NB4 (cell line): ENCODE measurements at places on chromosomes 13 and 19.
A peak's percentile ranks its signal among the peaks of the same experiment; 100 is the strongest.

- peak; percentile 93 for DNase-seq
These were observed 7.0 kb upstream of the ZNF444 start for GRCh38 chr19:56133858-56134653.

DNA sequence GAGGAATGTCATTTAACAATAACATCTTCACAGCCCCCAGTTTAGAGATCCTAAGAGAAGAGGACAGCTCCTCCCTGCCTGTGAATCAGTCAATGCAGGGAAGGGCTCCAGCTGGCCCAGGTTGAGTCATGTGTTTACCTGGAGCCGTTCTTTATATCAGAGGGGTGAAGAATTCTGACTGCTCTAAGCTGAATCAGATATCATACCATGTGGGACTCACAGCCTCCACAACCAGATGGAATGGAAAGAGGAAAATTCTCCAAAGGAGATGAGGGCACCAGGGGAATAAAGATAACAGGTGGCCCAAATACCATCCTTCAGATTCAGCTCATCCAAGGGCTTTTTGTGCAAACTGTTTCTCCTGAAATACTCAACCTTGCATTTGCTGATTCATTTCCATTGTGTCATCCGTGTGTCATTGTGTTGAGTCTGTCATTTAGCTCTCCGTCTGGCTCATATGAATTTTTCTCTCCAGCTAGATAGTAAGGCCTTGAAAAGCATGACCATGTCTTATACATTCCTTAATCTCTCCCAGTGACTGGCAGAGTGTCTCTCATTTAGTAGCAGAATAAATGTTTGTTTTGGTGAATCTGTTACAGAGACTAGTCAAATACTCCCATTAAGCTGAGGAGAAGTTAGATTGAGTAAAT lies 217.9 kb downstream of the RFC3 start:
- DNase-seq: no peak

GRCh38 chr13:36242761-36243160 lies 28.4 kb upstream of the SOHLH2 start:
- DNase-seq: no peak

- DNase-seq: peak; percentile 60
These were observed 73.7 kb downstream of the CYSLTR2 start for GRCh38 chr13:48727241-48728011.

GRCh38 chr19:53109527-53109926 lies 6.3 kb upstream of the ZNF160 start:
- no peak for DNase-seq

GRCh38 chr19:31897292-31897691 lies 448.1 kb upstream of the ZNF507 start:
- no peak for DNase-seq

DNA sequence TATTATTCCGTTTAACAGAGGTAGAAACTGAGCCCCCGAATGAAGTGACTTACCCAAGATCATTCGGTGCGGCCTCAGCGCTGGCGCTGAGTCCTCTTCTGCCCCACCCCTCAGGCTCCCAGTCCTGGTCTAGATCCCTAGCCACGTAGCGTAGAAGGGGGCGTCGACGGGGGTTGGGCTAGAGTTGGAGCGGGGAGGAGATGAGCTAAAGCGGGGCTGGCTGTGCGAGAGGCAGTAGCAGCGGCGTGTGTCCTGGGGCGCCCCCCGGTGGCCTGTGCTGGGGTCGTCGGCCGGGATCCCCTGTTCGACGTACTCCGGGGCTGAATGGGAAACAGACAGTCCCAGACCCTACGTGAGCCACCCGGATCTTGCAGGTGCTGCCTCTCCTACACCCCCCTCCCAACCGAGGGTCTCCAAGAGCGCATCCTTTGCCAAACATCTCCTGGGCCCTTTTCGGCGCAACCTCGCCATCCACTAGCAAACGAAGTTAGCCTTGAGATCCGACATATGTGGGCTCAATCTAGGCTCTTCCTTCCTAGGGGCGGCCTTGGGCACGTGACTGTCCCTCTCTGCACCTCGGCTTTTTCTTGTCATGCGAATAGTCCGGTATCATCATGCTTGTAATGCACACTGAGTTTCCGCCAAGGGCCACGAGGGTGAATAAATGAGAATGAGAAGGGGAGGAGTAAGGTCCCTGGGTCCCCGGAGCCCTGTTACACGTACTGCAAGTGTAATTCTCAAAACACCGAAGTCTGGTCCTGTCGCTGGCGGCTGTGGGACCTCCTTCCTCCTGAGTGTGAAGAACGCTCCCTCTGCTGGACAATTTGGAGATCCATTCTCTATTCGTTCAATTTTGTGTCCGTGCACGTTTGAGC lies 47.7 kb downstream of the CYP4F22 start:
- peak; percentile 94 for DNase-seq

- DNase-seq: no peak
These were observed 1430.7 kb upstream of the PCDH20 start for GRCh38 chr13:62846302-62846701.

DNA sequence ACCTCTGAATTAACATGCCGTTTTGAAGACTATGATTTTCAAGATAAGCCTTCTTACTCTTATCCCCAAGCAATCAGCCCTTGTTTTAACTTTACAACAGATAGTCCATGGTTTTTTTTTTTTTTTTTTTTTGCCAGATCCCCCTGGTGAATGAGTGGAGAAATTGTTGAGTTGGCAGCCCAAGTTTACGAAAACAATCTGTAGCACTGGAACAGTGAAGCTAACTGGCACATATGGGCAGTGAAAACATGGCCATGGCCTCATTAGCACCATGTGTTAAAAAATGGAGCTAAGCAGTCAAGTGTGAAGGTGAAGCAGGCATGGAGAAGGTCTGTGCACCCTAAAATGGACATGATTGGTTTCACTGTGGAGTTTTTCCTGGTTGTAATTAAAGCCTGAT lies 812.1 kb upstream of the MIR17HG start:
- DNase-seq: no peak

DNA sequence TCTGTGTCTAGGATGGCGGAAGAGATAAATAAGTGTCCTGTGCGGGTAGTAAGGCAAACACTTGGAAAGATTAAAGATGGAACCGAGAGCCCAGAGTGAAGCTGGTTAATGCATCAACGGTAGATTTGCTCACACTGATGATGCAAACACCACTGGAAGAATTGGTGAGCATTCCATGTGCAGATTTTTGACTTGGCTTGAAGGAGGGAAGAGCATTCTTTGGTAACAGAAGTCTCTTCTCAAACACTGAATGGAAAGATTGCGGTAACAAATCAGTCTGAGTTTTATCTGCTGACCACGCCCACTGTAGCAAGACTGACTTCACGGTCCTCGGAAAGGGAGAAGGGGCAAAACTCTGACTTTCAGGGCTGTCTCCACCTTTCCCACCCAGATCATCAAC lies 112.5 kb downstream of the COL4A1 start:
- DNase-seq: no peak

DNA sequence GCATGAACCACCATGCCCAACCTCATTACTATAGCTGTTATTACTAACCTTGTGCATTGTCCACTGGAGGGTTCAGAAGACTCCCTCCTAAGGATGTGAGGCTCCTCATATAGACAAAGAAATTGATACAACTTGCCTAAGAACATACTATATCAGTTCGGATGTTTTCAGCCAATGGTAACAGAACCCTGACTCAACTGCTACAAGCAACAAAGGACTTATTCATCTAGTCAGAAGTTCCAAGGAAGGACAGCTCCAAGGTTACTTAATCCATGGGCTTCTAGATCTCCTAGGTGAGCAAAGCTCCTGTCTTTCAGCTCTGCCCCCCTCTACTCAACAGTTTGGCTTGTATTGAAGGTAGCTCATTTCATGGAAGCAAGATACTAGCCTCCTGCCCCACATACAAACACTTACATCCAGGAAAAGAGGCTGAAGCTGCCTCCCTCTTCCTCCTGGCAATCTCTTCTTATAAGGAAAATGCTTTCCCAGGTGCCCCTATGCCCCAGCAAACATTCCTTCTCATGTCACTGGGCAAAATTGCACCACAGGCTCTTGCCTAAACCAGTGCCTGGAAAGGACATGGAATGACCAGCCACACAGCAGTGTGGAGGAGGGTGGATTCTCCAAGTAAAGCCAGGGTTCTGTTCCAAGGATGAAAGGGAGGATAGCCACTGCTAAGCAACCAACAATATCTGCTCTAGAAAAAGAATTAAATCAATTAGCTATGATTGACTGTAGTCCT lies 497.8 kb downstream of the FOXO1 start:
- no peak for DNase-seq

DNA sequence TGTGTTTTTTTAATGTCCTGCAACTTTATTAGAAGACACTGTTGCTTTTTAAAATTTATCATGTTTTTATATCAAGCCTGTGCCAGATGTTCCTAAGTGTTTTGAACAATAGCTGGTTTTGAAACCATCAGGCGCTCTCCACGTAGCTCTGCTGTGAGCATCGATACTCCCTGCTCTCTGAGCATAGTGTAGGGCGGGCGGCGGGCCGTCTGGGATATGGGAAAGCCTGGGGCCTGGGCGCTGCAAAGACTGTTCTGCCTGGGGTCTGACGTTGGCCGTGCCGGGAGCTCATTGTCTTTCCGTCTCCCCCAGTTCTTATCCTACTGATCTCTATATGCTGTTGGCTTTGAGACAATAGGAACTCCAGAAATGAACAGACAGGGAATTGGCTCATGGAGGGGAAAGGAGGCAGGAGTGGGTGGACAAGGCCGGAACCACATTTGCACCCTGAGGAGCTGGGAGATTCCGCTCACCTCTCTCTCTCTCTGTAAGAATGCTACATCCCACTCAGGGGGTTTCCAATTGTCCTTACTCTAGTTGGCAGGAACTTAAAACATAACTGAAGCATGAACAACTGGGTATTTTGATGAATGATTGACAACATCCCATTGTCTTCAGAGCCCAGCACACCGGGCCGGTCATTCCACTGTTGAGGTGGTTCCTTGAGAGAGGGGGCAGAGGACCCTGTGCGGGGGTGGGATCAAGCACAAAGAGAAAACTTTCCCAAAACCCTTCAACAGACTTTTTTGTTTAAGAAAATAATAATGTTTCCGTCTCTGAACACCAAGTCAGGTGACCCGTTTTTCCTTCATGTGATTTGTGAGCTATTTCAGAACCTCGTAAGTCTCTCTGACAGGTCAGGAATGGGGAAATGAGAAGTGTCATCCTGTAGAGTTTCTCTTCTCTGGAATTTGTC lies 64.7 kb downstream of the COL4A2 start:
- DNase-seq: no peak

- peak; percentile 99 for DNase-seq
These were observed 1.2 kb downstream of the LDLR start for GRCh38 chr19:11090264-11090996.

DNA sequence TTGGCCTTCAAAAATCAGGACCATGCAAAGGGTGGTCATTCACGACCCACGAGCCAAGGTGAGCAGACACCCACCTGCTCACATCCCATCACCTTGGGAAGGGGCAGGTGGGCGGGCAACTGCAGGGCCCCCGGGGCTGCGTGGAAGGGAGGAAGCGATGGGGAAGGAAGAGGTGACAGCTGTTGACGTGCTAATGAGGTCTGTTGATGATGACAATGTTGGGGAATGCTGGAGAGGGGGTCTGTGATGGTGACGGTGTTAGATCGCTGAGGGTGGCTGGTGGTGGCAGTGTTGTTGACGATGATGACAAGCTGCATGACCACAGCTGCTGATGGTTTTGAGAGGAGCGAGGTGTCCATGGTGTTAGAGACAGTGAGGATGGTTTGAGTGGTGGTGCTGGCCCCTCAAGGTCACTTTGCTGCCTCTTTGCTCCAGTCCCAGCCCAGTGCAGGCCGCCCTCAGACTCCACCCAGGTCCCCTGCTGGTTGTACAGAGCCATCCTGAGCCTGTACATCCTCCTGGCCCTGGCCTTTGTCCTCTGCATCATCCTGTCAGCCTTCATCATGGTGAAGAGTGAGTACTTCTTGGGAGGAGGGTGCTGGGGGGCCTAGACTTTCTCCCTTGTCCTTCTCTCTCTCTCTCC lies 900 bp downstream of the MCEMP1 start:
- DNase-seq: peak; percentile 51

DNA sequence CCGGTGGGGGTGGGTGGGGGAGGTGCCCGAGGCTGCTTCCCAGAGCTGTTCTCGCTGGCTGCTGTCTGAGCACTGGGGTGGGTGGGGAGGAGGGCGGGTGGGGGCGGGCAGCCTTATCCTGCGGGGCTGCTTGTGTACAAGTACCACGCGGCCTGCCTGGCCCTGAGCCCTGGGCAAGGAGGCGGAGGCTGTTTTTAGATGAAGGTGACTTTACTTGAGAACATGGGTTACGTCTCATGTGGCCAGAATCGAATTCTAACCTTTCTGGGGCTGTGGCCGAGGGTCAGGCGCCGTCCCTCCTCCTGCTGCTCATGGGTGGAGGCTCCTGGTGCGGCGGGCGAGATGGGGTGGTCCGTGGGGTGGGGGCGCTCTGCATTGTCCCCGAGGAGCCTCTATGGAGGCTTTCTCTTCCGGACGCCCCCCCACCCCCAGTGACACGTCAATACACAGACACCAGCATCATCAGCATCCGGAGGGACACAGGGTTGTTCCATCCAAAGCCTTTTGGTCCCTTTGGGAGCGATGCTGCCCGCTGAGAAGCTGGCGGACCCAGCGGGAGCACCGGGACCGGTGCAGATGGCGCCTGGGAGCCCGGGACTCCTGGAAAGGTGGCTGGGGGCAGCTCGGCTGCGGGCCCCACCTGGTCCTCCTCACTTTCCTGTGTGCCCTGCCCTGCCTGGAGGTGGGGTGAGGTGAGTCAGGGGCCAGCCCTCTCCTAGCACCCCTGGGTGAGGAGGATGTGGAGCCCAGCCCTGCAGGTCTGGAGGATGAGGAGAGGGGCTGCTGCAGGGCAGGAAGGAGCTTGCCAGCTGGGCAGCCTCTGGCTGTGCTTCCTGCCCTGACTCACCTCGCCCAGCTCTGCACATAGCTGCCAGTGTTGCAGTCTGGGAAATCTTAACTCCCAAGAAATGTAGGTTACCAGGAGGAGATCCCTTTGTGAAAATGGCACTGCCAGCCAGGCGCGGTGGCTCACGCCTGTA lies 3.4 kb downstream of the BSG start:
- DNase-seq: peak; percentile 29

GRCh38 chr13:39767791-39768517 lies 112.5 kb downstream of the COG6 start:
- DNase-seq: peak; percentile 12
